ENCODE measurements at places on chromosomes 3 and 15.

DNA sequence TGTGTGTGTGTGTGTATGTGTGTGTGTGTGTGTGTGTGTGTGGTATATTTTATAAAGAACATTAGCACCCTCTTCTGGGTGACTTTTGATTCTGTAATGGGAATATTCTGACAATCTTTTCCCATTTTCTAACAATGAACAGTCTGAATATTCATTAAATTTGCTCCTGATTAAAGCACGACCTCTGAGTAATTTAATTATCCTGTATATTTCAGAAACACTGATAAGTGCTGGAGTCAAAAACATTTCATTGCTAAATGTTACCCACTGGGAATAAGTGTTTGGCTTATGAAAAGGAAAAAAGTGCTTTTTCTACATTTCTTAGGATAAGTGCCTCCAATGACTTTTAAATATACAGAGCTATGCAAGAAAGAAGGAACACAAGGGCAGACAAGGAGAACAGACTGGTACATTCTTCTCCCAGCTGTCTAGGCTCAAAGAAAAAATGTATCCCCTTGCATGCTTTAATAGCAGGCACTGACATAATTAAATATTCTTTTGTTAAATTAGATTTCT is 32.3 kb upstream of the SYNPR start:
- DNase-seq = no peak

DNA sequence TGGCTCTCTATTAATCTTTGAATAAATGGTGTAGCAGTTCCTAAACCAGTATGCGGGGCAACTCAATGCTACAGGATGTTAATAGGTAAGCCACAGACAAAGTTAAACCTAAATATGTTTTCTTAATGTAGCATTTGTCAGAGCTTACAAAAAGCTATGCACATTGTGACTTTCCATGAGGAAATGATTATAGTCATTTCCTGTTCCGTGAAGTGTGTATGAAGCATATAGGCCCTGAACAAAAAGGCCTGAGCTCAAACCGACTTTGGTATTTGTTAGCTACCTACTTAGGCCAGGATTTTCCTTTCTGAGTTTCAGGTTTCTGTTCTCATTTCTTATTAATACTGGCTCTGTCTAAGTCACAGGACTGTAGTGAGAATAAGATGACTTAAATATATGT is 14.2 kb downstream of the ZNF80 start:
- no peak for DNase-seq

DNA sequence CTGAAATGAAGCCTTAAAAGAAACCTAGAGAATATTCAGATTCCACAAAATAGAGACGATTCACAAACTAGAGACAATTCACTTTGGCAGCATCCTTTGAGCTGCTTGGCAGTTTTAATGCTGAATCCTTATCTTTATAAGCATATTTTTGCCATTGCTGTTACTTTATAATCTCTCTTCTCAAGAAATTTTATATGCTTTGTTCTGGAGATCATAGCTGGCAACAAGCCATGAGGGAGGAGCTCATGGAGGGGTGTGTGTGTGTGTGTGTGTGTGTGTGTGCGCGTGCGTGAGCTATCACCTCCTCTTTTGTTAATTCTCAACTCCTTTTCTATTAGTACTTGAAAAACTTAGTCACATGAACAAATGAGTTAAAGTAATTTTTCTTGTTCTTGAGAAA is 495.0 kb upstream of the RGMA start:
- DNase-seq = no peak

- peak; percentile 75 for DNase-seq
These were observed 4.6 kb downstream of the SNAP23 start for GRCh38 chr15:42499858-42500609.

- no peak for DNase-seq
These were observed 363.6 kb downstream of the RORA start for GRCh38 chr15:60865507-60865906.

DNA sequence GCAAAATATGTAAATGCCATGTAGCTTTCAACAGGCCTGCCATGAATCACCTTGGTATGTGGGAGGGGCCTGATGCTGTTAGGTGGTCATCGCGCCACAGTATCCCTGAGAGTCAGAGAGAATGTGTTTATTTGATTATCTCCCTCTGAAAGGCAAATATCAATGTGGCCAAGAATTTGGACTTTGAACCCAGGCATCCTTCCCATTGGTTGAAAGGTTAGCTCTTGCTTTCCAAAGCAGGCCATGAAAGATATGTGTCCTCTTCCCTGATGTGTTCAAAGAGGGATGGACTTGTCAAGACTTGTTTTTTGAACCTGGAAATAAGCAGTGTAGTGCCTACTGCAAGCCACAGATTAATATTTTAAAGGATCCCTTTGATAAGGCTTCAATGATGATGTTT is 36.7 kb downstream of the SRP14 start:
- no peak for DNase-seq

DNA sequence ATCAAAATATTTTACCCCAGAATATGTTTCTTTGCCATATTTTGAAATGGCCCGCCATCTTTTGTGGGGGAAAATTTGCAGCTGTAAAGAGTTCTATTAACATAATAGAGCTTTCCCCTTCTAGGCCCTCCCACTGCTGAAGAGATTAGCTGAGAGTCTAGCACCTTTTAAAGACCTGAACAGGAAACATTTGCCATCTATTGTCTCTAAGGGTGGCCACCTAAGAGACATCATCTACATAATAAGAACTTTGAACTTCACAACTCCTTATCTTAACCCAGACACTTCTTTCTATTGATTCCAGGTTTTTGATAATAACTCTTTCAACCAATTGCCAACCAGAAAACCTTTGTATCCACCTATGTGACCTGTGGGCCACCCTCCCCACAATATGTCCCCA is 54.7 kb upstream of the TRPM1 start:
- no peak for DNase-seq

GRCh38 chr3:129563850-129564535 is 21.0 kb downstream of the H1-8 start:
- no peak for DNase-seq

DNA sequence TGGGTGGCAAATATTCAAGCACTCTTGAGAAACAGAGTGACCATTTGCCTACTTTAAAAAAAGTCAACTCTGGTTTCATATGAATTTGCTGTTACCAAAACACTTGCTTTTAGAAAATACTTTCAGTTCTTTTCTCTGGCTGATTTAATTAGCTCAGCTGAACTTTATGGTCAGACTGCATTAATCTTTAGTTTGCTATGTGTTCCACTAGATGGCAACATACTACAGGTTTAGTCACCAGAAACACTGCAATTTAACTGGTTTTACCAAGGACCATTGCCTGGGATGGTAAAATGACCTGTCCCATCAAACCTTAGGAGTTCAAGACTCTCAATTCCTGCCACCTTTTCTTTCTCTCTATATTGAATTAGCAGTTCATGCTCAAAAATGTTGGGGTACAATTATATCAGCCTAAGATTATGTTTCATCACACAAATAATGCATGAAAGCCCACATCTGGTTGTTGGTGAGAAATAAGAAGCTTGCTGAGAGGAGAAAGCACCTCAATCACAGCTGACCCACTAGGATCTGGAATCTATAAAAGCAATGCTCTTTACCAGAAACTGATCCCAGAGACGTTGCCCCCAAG is 14.2 kb downstream of the EIF4E3 start:
- DNase-seq = peak; percentile 67

- no peak for DNase-seq
These were observed 273.4 kb downstream of the IGSF11 start for GRCh38 chr3:118761291-118761606.

GRCh38 chr3:197408177-197408957 is 110.0 kb upstream of the DLG1 start:
- DNase-seq = no peak

DNA sequence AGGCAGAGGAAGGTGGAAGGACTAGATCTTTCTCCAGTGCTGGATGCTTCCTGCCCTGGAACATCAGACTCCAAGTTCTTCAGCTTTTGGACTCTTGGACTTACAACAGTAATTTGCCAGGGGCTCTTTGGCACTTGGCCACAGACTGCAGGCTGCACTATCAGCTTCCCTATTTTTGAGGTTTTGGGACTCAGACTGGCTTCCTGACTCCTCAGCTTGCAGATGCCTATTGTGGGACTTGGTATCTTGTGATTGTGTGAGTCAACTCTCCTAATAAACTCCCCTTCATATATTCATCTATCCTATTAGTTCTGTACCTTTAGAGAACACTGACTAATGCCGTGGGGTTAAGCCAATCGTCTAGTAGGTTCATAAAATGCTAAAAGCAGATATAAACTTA is 8.8 kb upstream of the B3GNT5 start:
- DNase-seq = peak; percentile 82

DNA sequence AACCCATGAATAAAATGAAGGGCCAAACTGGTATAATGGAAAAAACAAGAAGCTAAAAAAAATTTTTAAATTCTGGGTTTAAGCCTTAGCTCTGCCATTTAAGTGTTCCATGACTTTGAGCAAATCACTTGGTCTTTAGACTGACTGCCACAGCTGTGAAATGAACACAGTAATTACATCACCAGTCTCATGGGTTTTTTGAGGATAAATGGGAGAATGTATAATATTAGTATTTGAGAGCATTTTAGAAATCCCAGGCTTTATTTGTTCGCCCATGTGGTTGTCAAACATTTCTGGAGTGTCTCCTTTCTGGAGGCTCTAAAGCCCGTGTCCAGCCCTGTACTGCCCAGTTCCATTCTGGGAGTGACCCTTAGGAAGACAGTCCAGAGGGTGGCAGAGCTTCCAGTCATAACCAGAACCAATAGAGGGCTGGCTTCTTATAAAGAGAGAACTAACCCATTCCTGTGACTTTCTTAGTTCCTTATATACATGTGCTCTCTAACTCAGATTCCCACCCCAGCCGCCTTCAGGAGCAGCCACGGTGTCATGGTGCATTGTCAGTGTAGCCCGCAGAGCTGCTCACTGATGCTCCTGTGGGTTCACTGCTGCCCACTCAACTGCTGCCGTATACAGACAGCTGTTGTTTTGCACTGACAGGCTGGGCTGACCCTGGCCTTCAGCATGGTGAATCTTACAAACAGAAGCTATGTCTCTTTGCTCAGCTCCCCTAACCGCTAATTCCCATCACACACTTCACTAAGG is 44.7 kb downstream of the BOC start:
- DNase-seq = peak; percentile 12

- DNase-seq = no peak
These were observed 273.6 kb downstream of the THRB start for GRCh38 chr3:24220859-24221657.

DNA sequence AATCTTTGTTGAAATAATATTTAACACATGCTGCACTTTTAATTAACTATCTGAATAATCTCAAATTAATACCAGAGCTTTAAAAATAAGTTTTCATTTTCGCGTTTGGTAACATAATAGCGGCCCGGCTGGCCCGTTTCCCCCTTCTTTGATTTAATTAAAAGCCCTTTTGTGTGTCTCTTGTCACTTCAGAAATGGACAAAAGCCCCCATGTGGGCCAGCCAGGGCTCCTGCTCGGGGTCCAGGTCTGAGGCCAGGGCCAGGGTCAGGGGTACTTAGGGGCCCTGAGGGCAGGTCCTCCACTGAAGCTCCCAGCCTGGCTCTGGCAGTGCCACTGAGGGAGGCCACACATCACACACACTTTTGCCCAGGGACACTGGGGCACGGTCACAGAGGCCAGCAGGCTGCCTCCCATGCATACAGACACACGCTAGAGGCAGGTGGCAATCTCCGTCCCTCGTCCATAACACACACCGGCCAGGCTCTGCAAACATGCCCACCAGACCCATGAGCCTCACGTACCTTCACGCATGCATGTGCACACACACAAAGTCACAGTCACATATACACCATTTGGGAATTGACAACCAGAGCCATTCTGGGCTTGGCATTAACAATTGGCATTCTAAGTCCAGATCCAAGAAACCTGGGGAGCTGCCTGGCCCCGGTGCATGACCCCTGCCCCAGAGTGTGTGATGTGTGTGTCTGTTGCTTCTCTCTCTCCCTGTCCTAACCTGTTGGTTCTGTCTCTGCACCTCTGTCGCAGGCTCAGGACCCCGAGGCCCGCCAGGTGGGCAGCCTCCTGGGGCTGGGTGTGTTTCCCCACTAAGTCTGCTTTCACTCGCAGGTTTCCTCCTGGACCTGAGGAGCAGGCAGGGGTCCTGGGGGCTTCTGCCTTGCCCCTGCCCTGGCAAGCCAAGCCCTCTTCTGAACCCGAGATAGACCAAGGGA is 38.5 kb downstream of the DNAJB8 start:
- no peak for DNase-seq

DNA sequence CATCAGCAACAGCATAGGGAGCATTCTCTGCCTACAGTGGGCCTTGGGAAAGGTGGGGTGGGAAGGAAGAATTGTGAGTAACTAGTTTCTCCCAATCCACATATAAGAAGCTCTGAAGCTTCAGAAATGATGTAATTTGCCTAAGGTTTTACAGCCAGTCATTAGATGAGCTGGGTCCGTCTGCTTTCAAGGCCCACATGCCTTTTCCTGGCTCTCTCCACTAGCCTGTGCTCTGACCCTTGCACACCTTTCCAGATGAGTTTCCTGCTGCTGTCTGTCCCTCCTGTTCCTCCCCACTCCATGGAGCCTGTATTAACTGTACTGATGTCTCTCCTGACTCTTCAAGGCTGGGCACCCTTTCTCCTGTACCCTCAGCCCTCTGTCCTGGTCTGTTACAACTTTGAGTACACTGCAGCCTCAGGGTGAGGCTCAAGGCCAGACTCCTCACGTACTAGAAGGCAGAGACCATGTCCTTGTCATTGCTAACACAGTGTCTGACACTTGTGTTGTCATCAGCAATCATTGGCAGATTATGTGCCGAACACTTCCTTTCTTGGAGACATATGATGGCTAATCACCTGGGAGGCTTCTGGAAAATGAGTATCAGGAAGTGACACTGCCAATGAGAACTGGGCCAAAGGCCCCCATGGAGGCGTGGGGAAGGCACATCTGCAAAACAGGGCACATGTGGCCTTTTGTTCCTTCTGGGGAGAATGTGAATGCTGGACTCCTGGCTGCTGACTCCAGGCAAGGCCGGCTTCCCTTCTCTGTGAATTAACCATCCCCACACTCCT is 6.6 kb downstream of the TM6SF1 start:
- DNase-seq = peak; percentile 7

DNA sequence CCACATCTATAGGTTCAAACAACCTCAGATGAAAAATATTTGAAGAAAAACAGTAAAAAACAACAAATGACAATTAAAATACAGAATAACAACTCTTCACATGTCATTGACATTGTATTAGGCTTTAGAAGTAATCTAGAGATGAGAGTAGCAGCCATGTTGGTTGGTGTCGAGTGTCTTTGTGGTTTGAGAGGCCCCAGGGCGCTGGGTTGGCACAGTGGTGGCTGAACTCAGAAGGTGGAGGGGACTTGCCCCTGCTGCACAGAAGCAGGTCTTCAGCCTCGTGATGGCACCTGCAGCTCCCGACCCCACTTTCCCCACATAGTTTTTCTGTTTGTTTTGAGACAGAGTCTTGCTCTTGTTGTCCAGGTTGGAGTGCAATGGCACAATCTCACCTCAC is 187.2 kb downstream of the OSBPL10 start:
- DNase-seq = no peak

DNA sequence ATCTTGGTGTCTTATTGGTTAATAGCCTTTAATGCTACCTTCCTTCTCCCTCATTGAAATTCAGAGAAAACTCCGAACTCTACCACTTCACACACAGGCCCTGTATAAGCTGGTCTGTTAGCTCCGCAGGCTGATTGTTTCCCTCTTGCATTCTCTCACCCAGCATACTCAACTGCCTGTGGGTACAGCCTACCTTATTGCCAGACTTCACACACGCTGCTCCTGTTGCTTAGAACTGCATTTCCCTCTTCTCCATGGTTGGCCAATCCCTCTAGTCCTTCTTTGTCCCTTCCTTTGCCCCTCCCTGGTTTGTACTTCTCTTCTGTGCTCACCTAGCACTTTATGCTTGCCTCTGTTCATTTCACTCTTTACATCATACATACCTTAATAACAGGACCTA is 92.9 kb upstream of the PRTG start:
- no peak for DNase-seq

GRCh38 chr3:132549890-132550578 is 47.0 kb upstream of the ACKR4 start:
- DNase-seq = no peak
